Germinal center (tissue), 1 donor: ENCODE measurements at places on chromosomes 3 and 15.

DNA sequence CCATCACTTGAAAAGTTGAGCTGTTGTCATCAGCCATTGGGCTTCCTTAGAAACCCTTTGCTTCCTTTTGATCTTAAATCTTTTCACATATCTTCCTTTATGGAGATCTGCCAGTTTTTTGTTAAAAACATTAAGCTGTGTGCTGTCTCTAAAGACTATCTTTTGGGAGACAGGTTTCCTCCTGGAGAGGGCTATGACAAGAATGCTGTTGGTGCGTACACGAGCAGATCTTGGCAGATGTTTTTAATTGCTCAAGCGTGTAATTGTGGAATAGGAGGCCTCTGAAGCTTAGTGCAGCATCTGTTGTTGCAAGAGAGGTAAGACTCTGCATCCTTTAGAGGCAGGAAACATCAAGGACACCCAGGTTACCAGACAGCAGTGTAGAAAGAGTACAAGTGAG is 56.8 kb downstream of the PHLDB2 start:
- no peak for DNase-seq

DNA sequence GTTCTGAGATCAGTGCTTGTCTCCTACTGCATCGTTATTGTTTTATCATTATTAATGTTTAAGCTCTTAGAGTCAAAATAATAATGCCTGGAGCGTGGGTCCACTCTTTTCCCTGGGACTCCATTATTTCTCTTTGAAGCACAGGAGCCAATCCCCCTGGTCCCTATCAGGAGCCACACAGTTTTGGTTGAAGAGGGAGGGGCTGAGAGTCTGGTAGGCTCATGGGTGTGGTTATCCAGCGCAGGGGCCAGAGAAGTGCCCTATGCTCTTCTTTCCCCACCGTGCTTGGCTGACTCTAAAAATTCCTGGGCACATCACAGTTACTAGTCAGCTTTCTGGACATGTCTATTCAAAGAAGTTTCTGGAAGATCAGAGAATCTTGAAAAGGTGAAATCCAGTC is 121.5 kb downstream of the DNAJB8 start:
- DNase-seq: no peak

GRCh38 chr3:178342111-178342510 is 194.1 kb upstream of the KCNMB2 start:
- DNase-seq: no peak

GRCh38 chr15:29566914-29567313 is 255.4 kb downstream of the TJP1 start:
- DNase-seq: no peak

DNA sequence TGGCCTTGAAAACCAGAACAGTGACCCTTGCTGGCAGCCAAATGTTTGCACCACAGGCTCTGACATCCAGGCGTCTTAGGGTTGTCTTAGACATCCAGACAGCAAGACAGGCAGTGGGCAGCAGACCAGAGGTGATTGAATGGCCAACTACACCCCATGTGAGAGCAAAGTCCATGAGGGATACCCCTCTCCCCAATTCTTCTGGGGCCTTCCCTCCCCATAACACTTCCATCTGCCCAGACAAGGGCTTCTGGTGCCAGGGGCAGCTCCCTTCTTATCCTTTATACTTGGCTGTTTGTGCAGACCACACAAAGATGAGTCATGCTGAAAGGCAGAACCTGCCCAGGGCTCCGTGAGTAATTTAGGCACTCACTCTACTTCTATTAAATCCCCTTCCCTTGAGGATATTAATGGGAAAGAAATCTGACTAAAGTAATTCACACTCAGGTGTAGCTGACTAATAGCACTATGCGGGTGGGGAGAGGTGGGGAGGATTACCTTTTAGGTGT is 257.9 kb downstream of the UACA start:
- DNase-seq: no peak

DNA sequence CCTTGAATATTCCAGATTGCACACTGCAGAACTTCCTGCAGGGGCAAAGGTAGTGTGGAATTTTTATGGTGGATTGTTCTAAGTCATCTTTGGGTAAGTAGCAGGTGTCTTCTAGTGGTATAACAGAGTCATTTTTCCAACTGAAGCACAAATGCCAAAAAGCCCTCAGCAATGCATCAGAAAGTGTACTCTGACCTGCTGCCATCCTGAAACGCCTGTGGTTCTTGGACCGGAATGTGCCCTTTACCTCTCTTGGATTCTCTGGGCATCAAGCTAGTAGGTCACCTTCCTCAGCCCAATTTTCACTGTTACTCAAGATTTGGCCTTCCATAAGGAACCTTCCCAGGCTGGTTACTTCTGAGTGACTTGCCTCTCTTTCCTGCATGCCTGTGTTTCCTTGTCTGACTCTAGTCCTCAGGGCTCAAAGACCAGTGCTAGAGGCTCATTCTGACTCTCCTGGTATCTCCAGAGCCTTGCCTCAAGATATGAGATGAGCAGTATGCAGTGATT is 4.8 kb downstream of the CLSTN2 start:
- DNase-seq: no peak

DNA sequence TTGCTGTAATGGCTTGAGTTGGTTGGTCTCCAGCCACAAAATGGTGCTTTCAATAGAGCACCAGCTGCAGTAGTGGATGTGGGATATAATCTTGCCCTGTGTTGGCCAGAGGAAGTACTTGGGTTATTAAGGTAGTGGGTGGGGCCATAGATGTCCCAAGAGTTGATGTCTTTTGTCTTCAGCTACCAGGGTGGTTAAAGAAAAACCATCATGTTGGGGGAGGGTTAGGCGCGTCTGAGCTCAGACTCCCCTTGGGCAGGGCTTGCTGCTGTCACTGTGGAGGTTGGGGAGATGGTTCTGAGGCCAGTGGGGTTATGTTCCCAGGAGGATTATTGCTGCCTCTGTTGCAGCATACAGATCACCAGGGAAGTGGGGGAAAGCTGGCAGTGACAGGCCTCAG is 46.9 kb upstream of the GADL1 start:
- DNase-seq: no peak

- DNase-seq: no peak
Observed at GRCh38 chr3:61192222-61192621, 59.0 kb downstream of the FHIT start.

DNA sequence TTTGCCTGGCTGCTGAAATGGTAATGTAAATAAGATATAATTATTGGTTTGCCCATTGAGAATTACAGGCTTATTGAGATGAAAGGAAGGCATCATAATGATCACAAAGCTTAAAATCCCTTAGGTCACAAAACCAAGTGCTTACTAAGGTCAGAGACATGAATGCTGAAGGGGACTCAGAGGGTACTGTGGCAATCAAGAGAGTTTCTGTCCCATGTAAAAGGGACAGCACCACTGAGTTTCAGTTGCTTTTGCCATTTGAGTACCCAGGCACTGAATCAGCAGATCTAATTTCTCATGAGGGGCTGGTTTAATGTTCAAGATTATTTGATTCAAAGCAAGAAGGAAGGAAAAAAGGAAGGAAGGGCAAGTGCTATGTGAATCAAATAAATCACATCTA is 127.0 kb downstream of the PLOD2 start:
- no peak for DNase-seq

DNA sequence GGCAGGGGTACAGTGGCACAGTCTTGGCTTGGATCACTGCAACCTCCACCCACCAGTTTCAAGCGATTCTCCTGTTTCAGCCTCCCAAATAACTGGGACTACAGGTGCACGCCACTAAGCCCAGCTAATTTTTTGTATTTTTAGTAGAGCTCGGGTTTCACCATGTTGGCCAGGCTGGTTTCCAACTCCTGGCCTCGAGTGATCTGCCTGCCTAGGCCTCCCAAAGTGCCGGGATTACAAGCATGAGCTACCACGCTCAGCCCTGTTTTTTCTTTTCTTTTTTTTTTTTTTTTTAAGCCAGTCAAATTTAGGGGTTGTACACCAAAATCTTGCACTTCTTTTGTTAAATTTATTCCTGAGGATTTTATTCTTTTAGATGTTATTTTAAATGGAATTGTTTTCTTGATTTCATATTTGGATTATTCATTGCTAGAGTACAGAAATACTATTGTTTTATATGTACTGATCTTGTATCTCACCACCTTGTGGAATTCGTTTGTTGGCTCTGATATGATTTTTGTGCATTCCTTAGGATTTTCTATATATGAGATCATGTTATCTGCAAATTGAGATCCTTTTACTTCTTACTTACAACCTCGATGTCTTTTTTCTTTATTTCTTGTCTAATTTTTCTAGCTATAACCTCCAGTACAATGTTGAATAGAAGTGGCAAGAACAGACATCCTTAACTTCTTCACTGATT is 65.6 kb downstream of the ZNF609 start:
- DNase-seq: no peak

- DNase-seq: no peak
Observed at GRCh38 chr3:29655015-29655747, 374.3 kb downstream of the RBMS3 start.
